ENCODE measurements at places on chromosomes 3 and 15. TPM values are rescaled to one million over a fixed set of nuclear protein-coding genes. Genes with fewer than 3 reads are reported as not detected.

ANAPC13 gene
- 47.9 TPM for total RNA-seq

GRCh38 chr15:57532731-57533447 lies 58.8 kb upstream of the MYZAP start:
- DNase-seq: no peak

- no peak for DNase-seq
Observed at GRCh38 chr3:52319921-52320595, 3.9 kb downstream of the DNAH1 start.

GRCh38 chr3:66386011-66386924 lies 114.6 kb downstream of the LRIG1 start:
- DNase-seq: no peak

DNA sequence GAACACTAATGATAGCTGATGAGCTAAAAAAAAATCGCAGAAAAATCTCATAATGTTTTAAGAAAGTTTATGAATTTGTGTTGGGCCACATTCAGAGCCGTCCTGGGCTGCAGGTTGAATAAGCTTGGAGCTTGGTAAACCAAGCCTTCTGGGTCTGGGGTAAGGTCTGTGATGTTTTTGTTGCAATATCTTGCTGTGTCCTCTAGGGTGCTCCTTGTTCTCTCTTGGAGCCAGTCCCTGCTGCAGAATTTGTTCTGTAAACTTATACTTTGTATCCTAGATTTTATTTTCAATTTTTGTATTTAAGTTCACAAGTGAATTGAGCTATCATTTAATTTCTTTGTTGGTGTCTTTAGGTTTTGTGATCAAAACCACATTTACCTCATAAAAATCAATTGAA lies 143.7 kb downstream of the NR1D2 start:
- no peak for DNase-seq

PCSK6 gene
- total RNA-seq: 12.9 TPM

GRCh38 chr15:57422113-57422754 lies 45.9 kb downstream of the CGNL1 start:
- DNase-seq: no peak

DNA sequence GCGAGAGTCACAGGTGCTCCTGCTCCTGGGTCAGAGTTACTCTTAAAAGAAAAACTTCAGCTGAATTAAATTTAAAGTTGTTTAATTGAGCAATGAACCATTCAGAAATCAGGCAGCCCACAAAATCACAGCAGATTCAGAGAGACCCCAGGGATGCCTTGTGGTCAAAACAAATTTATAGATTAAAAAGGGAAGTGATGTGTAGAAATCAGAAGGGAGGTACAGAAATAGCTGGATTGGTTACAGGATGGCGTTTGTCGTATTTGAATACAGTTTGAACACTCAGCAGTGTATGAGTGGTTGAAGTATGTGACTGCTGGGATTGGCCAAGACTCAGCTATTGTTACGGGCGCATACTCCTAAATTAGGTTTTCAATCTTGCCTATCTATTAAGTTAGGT lies 58.6 kb downstream of the UACA start:
- DNase-seq: no peak

TLR9 gene
- total RNA-seq: 0.16 TPM
